Left kidney (tissue), 8 donors: ENCODE measurements at places on chromosomes 1 and 21. TPM values are rescaled to one million over a fixed set of nuclear protein-coding genes. Genes with fewer than 3 reads are reported as not detected.
A peak's percentile ranks its signal among the peaks of the same experiment; 100 is the strongest.

DNA sequence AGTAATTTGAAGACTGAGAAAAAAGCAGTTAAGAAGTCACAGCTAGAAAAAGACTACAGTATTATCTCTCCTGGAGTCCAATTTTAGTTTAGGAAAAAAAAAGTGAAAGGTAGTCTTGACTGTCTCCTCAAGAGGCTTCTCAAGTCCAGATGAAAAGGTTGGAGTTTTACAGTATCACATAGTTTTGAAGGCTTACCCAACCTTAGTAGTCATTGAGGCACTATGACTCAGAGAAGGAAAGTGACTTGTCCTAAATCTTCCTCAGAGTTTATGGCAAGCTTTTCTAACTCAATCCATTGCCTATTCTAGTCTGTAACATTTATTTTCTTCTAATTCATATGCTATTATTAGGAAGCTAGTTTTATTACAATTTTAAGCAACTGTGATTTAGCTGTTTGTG lies 174.9 kb downstream of the DPYD start:
- DNase-seq: no peak

DNA sequence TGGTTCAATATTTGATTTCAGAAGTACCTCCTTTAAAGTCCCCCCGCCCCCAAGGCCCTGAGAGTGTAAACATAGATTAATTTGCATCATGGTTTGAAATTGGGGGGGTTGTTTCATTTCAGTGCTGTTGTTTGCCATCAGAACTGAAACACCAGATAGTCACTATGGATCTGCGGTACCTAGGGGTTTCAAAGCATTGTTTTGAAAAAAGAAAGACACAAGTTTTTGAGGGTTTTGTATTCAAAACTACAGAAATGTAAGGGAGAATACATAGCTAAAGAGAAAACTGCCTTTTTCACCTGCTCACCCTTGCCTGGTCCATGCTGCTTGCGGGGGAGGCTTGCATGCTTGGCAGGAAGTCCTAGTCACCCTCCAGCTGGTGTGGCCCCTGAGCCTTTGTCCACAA lies 59.3 kb downstream of the ACP6 start:
- no peak for DNase-seq

GRCh38 chr21:42392731-42393442 lies 3.0 kb downstream of the TMPRSS3 start:
- no peak for DNase-seq

GRCh38 chr1:233614173-233614742 lies 352 bp downstream of the KCNK1 start:
- DNase-seq: no peak

DNA sequence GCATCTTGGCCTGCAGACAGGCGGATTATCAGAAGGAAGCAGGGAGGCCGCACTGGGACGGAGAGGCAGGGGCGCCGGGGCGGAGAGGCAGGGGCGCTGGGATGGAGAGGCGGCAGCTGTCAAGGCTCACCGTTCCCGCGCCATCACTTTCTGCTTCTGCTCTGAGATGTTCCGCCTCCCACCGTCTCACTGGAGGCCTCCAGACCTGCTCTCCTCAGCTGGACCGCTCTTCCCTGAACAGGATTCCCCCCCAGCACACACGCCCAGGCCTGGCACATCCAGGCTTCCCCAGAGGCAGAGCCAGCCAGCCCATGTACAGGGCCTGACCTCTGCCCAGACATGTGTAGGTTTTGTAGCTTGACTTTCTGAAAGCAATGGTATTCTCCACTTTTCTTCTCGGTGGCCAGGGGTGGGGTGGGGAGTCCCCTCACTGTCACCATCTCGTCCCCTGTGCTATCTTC lies 84.1 kb downstream of the RIPK4 start:
- DNase-seq: no peak

GRCh38 chr1:180435566-180435965 lies 66.8 kb downstream of the ACBD6 start:
- DNase-seq: no peak

DNA sequence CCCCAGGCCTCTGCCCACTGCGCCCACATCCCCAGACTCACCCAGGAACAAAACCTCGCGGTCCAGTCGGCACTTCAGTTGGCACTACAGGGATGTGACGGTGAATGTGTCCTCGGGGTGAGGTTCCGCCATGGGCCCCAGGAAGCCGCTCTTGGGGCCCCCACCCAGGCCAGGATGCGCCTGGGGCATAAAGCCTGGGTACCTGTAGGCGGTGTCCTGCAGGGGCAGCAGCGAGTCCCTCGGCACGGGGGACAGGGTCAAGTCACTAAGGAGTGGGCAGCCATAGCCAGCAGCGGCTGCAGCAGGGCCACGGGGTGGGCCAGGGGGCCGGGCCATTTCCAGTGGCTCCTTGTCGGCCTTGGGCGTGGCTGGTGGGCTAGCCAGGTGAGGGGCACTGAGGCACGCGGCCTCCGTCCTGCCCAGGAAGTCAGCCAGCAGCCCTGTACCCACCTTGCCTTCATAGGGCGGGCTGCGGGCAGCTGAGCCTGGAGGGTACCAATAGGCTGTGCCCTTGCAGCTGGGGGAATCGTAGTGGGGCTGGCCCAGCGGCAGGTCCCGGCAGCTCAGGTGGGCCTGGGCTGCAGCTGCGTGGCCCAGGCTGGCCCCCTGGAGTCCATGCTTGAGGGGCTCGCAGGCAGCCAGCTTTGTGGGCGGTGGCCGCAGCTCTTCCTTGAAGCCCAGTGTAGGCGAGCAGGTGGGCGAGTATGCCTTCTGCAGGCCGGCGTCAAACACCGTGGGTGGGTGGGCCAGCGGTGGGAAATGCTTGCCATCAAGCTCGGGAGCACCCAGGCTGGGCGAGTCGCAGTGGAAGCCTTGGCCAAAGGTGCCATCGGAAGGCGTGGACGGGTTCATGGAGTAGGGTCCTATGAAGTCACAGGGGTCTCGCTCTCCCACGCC lies 56.5 kb downstream of the AHDC1 start:
- no peak for DNase-seq

DNA sequence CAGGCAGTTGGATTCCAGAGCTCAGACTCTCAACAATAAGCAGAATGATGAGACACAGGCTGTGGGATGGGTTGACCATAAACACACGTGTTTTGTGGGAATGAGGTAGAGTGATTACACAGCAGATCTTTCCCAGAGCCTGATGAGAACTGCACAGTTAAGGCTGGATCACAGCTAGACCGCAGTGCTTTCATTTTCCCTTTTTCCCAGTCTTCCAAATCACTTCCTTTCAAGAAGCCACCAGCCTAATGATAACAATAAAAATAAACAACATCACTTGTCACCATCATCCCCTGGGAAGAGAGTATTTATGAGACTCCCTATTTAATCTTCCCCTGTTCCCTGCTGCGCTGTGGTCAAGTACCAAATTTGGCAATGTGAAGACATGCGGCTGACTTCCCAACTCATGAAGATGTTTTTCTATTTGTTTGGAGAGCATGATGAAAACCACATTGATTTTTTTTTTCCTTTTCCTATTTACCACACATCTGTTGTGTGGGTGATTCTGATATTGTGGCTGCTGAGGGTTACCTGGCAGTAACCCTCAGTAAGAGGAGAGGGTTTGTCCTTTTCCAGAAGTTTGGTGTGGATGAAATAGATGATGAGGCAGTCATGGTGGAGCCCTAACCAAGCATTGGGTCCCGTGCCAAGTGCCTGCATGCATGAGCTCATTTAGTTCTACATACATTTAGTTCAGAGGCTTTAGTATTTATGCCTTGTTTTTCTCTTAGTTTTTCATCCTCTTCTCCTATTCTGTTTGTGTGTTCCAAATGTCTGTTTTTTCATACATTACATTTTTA lies 248.9 kb upstream of the HOOK1 start:
- DNase-seq: no peak

- no peak for DNase-seq
These were observed 6.4 kb upstream of the TMCO2 start for GRCh38 chr1:40241362-40241761.

GRCh38 chr1:33710967-33711366 lies 152.9 kb upstream of the HMGB4 start:
- no peak for DNase-seq

DNA sequence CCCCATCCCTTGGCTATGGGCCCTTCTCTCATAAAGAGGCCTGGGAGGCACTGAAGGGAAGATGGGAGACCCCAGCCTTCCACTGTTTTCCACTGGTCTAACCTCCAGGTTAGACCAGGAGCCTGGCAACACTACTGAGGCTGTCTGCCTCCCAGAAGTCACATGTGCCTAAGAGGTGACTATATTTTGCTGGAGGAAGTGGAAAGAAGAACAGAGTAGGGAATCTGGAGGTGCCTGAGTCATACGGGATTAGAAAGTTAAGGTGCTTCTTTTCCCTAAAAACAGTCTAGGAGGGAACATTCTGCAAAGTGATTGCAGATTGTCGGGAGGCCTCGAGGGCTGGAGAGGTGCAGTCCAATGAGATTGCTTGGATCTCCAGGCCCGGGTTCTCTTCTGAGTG lies 4.6 kb downstream of the NFASC start:
- no peak for DNase-seq

GRCh38 chr1:115447672-115448071 lies 109.6 kb upstream of the NGF start:
- DNase-seq: no peak

GRCh38 chr21:20970691-20971090 lies 27.5 kb upstream of the NCAM2 start:
- DNase-seq: no peak

GRCh38 chr1:150543500-150544143 lies 5.6 kb upstream of the ADAMTSL4 start:
- DNase-seq: no peak

GRCh38 chr1:62306065-62306464 lies 13.2 kb downstream of the KANK4 start:
- no peak for DNase-seq

GRCh38 chr1:26044971-26045721 lies 772 bp downstream of the SLC30A2 start:
- no peak for DNase-seq

GRCh38 chr1:87291107-87291506 lies 37.6 kb upstream of the LMO4 start:
- DNase-seq: no peak

DNA sequence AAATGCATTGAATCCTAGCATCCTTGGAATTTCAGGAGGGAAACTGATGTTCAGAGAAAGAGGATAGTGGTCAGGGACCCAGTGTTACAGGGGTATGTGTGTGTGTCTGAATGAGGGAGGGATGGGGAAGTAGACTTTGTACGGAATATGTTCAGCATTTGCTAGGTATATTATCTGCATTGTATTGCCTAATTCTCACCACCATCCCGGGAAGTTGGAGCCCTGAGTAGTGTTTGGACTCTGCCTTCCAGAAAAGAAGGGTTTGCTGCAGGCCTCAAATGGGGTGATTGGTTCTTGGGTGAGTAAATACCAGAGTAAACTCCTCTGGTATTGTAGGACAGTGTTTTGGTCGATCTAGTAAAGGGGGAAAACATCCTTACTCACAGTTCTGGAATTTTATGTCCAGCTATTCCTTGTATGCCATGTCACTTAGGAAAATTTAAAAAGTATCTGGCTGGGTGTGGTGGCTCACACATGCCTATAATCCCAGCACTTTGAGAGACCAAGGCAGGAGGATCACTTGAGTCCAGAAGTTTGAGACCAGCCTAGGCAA lies 7.1 kb upstream of the ZNF496 start:
- DNase-seq: no peak

GRCh38 chr1:190747704-190748103 lies 270.0 kb upstream of the BRINP3 start:
- DNase-seq: peak; percentile 1

DNA sequence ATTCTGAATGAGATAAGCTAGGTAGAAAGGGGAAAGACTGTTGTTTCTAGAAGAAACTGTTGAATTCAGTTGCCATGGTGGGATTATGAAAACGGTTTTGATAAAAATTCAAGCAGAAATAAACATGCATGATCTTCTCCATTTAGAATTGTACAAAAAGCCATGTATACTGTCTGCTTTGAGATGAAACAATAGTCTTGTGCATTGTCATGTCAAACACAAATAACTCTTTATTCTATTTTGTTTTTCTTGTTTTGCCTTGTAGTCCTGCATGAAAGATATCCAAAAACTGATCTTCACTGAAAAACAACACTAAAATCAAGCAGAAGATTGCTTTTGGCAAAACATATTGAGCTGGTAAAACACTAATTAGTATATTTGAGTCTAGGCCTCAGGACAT lies 659.9 kb downstream of the LTN1 start:
- no peak for DNase-seq

- no peak for DNase-seq
These were observed 55.7 kb downstream of the CAPZB start for GRCh38 chr1:19429611-19430010.

- no peak for DNase-seq
These were observed 6.3 kb downstream of the ARF1 start for GRCh38 chr1:228088586-228089498.

DNA sequence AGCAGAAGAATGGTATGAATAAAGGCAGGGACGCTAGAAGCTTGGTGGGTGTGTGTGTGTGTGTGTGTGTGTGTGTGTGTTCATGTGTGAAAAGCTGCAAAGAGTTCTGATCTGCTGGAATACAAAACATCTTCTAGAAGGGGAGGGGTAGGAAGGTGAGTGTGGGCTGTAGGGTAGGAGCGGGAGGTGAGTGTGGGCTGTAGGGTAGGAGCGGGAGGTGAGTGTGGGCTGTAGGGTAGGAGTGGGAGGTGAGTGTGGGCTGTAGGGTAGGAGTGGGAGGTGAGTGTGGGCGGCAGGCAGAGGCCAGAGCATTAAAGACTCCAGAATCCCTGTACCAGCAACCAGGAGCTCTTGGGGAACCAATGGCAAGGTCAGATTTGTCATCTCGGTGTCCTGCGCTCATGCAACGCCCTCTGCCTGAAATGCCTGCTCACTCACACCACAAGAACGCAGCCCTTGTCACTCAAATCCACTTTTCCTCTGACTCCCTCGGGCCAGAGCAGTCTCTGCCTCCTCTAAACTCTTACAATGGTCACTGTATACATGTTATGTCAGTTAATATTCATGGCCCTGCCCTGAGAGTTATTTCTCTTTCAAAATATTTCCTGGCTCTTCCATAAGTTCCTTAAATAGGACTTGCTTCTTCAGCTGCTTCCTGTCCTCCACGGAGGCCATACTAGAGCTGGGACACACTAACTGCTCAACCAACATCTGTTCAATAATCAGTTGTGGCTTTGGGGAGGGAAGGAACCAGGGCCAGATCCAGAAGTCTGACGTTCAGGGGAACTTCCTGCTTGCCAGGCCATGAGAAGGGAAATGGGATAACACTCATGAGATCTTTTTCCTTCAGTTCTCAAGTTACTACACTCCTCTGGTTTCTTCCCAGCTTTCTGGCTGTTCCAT lies 53.6 kb upstream of the ZNF644 start:
- no peak for DNase-seq

- no peak for DNase-seq
These were observed 444.2 kb downstream of the SETD4 start for GRCh38 chr21:35616090-35616489.

The SYNC gene
- polyA plus RNA-seq: 1.2 TPM

The FCRL4 gene
- polyA plus RNA-seq: not detected

The CDCA8 gene
- 25.6 TPM for polyA plus RNA-seq

The STRIP1 gene
- 57.4 TPM for polyA plus RNA-seq

The BGLAP gene
- polyA plus RNA-seq: 4.8 TPM

The CELA3A gene
- polyA plus RNA-seq: not detected

The OR2G6 gene
- 0.03 TPM for polyA plus RNA-seq

The DNM3 gene
- polyA plus RNA-seq: 3.9 TPM

The SLAMF6 gene
- 0.13 TPM for polyA plus RNA-seq

The TPM3 gene
- polyA plus RNA-seq: 272 TPM

The HRNR gene
- 1.0 TPM for polyA plus RNA-seq

The HES4 gene
- 13.8 TPM for polyA plus RNA-seq

The RTCA gene
- polyA plus RNA-seq: 35.4 TPM
